ENCODE measurements at places on chromosomes 4 and X. TPM values are rescaled to one million over a fixed set of nuclear protein-coding genes. Genes with fewer than 3 reads are reported as not detected.
A peak's percentile ranks its signal among the peaks of the same experiment; 100 is the strongest.

The CSAG1 gene
- total RNA-seq = not detected

The CLGN gene
- 1.2 TPM for total RNA-seq

DNA sequence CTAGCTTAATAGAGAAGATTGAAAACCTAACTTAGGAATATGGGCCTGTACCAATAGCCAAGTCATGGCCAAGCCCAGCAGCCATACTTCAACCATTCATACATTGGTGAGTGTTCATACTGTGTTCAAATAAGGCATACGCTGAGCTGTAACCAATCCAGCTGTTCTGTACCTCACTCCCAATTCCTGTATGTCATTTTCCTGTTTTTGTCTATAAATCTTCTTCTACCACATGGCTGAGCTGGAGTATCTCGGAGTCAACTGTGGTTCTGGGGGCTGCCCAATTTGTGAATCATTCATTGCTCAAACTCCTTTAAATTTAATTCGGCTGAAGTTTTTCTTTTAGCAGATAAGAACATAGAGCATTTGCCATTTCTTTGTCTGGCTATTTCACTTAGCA is 195.3 kb upstream of the ANKRD50 start:
- ATAC-seq = no peak

- no peak for ATAC-seq
Observed at GRCh38 chr4:81804849-81805248, 333.1 kb upstream of the RASGEF1B start.

DNA sequence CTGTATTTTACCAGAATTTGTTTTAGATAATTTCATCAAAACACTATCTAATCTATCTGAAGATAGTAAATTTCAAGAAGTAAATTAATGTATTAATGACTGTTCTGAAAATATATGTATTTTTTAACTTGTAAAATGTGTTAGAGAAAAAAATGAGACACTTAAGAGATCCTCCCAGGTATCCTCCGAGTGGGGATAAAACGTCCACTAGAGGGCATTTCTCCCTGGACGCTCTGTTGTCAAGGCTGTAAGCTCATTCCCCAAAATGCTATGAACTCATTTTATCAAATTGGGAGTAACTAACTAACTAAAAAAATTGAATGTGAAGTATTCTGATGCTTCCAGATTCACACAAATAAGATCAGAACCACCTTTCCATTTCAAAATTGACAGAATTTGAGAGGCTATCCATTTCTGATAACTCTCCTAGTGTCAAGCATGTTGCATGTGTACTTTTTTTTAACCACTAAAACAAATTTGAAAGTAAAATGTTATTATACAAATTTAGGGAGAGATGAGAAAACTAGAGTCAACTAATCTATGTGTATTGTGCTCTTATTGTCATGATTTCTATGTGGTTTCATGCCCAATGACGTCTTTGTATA is 337.3 kb upstream of the HS3ST1 start:
- no peak for ATAC-seq

GRCh38 chr4:87321888-87322287 is 794 bp downstream of the HSD17B13 start:
- ATAC-seq = no peak

DNA sequence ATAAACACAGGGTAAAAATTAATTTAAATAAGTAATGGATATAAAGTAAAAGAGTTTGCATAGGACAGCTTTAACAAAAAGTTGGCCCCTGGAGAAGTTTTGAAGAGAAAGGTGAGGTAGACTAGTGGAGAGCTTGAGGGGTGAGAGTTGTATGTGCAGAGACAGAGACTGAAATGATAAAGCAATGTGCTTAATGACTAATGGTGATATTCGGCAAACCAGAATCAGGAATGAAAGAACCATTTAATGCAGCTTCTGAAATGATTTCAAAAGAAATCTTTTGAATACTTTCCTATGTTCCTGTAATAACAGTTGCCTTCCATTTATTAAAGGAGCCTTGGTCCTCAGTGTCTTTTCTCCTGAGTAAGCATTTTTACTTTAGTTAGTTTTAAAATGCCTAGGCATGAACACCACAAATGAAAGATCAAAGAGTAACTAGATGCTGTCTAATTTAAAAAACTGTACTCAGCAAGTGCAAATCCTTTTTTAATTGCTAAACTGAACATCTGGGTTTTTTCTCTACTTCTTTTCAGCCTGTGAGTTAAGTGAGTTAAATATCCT is 28.5 kb downstream of the CAMK2D start:
- no peak for ATAC-seq

- no peak for ATAC-seq
Observed at GRCh38 chrX:15050395-15050794, 177.2 kb downstream of the MOSPD2 start.

The PCDH11X gene
- total RNA-seq = not detected

DNA sequence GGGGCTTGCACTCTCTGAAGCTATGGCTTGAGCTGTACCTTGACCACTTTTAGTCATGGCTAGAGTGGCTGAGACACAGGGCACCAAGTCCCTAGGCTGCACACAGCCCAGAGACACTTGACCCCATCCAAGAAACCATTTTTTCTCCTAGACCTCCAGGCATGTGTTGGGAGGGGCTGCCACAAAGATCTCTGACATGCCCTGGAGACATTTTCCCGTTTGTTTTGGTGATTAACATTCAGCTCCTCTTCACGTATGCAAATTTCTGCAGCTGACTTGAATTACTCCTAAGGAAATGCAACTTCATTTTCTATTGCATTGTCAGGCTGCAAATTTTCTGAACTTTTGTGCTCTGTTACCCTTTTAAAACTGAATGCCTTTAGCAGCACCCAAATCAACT is 142.6 kb downstream of the TECRL start:
- no peak for ATAC-seq

GRCh38 chr4:56253666-56254305 is 133.5 kb downstream of the AASDH start:
- ATAC-seq = no peak

DNA sequence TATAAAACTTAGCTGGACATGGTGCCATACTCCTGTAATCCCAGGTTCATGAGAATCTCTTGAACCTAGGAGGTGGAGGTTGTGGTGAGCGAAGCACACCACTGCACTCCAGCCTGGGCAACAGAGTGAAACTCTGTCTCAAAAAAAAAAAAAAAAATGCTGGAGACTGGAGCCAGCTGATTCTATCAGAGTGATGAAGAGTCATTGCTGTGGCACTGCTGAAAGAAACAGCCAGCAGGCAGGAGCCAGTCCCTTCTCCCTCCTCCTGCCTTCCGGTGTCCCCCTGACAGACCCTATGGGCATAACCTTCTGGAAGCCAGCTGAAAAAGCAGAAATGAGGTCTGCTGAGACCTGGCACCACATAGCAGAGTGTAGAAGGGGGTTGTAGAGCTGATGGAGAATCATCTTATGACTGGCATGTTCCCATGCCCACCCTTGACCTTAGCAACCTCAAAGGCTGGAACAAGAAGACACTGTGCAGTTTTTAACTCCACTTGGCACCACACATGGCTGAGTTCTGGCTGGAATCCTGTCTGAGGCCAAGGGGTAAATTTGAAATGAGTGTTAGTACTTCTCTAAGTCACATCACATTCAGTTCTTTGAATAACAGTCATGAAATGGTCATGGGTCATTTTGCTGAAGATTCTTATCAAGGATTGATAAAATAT is 2.6 kb upstream of the SPINK2 start:
- ATAC-seq = no peak

GRCh38 chr4:148539387-148539786 is 97.2 kb upstream of the NR3C2 start:
- no peak for ATAC-seq

DNA sequence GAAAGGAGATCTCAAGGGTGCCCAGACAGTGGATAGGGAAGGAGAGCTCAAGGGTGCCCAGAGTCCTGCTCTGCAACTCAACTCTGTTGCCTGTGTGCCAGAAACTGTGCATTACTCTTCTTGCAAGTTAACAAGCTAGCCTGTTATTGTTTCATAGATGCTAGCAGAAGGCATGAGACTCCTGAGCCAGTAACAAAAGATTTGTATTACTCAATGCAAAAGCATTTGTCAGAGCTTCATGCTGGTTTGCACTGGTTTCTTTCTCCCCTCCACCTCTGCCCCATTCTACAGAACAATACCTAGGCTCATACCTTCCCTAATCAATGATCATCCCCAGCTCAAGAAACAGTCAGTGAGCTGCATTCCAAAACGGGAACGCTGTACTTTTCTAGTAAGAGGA is 124.5 kb upstream of the NEIL3 start:
- no peak for ATAC-seq

- ATAC-seq = no peak
Observed at GRCh38 chr4:819401-820229, 6.3 kb downstream of the CPLX1 start.

- no peak for ATAC-seq
Observed at GRCh38 chrX:66635360-66635759, 3.5 kb downstream of the EDA2R start.

The MRPL1 gene
- total RNA-seq = 35.3 TPM

The TMEM185A gene
- total RNA-seq = 16.5 TPM

- peak; percentile 52 for ATAC-seq
Observed at GRCh38 chr4:139633661-139634060, 32.0 kb upstream of the MGST2 start.

DNA sequence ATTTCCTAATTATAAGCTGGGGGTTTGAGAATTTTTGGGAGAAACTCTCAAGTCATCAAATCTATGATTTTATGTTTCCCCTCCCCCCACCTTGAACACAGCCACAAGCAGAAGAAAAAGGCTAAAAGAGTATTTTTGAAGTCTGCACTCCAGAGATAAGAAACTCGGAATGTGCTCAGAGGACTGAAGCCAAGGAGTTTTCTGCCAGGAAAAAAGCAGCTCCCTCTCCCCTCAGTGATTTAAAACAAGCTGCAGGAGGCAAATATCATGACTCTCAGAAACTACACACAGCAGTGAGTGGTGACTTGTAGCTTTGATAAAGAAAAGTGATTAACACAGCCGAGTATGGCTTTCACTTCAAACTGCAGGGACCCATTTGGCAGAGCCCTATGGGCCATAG is 800.2 kb upstream of the FTHL17 start:
- no peak for ATAC-seq

GRCh38 chr4:130147641-130148040 is 1051.7 kb downstream of the C4orf33 start:
- ATAC-seq = no peak

- no peak for ATAC-seq
Observed at GRCh38 chr4:66000510-66001117, 330.3 kb upstream of the EPHA5 start.

GRCh38 chrX:40778861-40779575 is 43.7 kb upstream of the MED14 start:
- peak; percentile 75 for ATAC-seq

DNA sequence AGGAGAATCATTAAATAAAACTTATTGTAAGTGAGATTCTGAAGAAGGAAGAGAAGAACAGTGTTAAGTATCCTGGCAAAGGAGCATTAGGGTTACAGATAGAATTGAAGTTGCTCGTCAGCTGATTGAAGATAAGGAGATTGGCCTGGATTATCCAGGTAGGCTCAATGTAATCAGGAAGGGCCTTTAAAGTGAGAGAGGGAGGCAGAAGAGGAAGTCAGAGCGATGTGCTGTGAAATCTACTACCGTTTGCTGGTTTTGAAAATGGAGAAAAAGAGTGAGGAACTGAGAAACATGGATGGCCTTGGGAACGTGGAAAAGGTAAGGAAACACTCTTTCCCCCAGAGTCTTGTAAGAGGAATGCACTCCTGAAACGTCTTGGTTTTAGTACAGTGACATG is 245.7 kb downstream of the ANTXR2 start:
- no peak for ATAC-seq

- ATAC-seq = no peak
Observed at GRCh38 chrX:46588263-46588662, 14.7 kb downstream of the CHST7 start.

DNA sequence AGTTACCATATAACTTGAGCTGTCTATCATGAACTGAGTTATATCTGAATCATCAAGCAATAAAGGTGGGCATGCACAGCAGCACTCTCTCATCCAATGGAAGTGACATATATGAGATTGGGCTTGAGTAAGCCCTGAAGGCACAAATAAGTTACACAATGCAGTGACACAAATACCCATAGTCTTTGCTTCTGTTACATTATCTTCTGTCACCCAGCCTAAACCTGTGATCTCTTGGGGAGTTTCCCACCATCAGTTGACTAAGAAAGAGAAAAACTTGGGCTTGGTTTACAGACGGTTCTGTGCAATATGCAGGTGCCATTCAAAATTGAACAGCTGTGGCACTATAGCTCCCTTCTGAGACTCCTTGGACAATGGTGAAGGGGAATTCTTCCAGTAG is 138.8 kb upstream of the IL15 start:
- ATAC-seq = no peak

The KIT gene
- 5.0 TPM for total RNA-seq

DNA sequence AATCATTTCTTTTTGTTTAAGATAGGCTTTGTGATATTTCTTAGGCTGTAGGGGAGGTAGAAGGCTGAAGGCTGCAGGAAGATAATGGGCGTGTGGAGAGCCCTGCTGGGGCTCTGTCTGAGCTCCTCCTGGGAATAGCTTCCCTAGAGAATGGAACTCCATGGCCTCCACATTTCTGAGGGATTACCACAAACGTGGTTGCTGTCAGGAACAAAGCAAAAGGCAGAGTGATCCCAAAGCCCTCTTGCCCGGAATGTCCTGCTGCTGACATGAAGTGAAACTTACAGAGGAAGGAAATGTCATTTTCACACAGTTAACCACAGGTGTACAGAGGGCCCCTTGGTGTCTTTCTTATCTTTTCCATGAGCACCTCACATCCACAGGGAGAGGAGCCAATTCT is 89.3 kb downstream of the DDIT4L start:
- ATAC-seq = no peak

- ATAC-seq = no peak
Observed at GRCh38 chr4:111400741-111401140, 744.5 kb upstream of the FAM241A start.

- ATAC-seq = no peak
Observed at GRCh38 chrX:11766487-11766886, 8.4 kb downstream of the MSL3 start.

GRCh38 chr4:101948951-101949350 is 158.4 kb downstream of the BANK1 start:
- ATAC-seq = no peak

DNA sequence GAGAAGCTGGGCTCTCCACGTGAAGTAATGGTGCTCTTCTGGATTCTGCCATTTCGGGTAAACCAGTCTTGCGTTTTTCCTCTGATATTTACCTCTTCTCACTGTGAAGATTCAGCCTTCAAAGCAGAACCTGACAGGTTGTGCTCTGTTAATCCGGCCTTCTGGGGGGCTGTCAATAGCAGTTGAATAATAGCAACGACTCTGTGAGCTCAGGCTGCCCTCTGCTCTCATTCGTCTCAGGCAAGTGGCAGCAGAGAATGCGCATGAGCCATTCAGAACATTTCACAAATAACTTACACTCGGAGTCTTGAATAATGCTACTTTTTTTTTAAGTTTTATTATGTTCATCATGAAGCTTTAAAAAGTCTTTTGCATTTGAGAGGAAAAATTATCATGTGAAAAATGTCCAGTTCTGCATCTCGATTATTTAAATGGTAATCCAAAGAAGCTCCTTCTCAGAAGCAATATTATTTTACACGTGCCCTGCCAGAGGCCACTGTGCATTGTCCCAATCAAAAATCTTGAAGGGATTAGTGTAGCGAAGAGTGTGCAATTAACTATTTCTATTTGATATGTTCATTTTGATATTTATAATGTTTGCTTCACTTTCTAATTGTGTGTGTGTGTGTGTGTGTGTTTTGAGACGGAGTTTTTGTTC is 354.2 kb upstream of the FAT1 start:
- ATAC-seq = no peak

The ATP10D gene
- 50.2 TPM for total RNA-seq

Measured in esophagus mucosa (tissue), 1 donor.